ENCODE measurements at places on chromosomes 7 and 10. TPM values are rescaled to one million over a fixed set of nuclear protein-coding genes. Genes with fewer than 3 reads are reported as not detected.

- H3K4me3 ChIP-seq = no peak overlapping the region
- no peak overlapping the region for H3K27ac ChIP-seq
- peaks cover 35% of the 10 kb centered on the region for H3K4me1 ChIP-seq
- H3K27me3 ChIP-seq = no peaks in the 10 kb centered on the region
These were observed 95.2 kb downstream of the PFKFB3 start for GRCh38 chr10:6297951-6298381.

DNA sequence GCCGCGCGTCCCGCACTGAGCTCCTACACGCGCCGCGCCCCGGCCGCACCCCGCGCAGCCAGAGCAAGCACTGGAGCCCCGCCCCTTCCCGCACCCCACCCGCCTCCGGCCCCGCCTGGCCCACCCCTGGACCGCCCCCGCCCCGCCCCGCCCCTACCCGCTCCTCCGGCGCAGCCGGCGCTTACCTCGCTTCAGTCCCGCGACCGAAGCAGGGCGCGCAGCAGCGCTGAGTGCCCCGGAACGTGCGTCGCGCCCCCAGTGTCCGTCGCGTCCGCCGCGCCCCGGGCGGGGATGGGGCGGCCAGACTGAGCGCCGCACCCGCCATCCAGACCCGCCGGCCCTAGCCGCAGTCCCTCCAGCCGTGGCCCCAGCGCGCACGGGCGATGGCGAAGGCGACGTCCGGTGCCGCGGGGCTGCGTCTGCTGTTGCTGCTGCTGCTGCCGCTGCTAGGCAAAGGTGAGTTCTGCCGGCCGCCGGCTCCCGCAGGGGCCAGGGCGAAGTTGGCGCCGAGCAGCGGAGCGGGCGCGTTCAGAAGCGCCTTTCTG, at the start of gene RET:
TSS of gene RET (plus strand) at position 194 of the 545 bp plus-strand sequence. CDS start at position 384, 190 bp downstream.
- H3K27ac ChIP-seq = no peak within 1 kb of the TSS
- H3K4me1 ChIP-seq = peaks cover 19% of the 10 kb centered on the region
- no peak for DNase-seq
- H3K27me3 ChIP-seq = no peaks in the 10 kb centered on the region
- no peaks in the 10 kb centered on the region for H3K36me3 ChIP-seq

GRCh38 chr10:15387021-15387420, 15.9 kb upstream of the FAM171A1 start:
- no peaks in the 10 kb centered on the region for H3K36me3 ChIP-seq
- H3K27me3 ChIP-seq = no peaks in the 10 kb centered on the region
- DNase-seq = no peak
- no peak overlapping the region for H3K27ac ChIP-seq
- peaks cover 7% of the 10 kb centered on the region for H3K4me1 ChIP-seq

Gene MYPN
- total RNA-seq = 0.34 TPM

GRCh38 chr7:91088156-91088555, 176.1 kb upstream of the FZD1 start:
- H3K27ac ChIP-seq = no peak overlapping the region
- H3K27me3 ChIP-seq = no peaks in the 10 kb centered on the region
- DNase-seq = no peak
- H3K4me3 ChIP-seq = no peak overlapping the region
- H3K36me3 ChIP-seq = no peaks in the 10 kb centered on the region

DNA sequence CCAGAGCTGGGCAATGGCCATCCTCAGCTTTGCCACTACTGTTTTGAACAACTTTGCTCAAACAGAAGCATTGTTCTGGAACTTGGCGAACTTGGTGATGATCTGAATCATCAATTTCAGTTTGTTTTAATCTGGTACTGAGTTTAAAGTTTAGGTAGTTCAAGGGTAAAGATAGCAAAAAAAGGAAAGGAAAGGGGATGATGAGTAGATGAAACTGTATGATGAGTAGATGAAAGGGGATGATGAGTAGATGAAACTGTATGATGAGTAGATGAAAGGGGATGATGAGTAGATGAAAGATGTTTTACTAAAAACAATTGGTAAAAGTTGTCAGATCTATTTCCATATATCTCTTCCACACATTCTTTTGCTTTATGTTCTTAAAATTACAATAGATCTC, 737.0 kb downstream of the LRMDA start:
- DNase-seq = no peak
- no peaks in the 10 kb centered on the region for H3K4me1 ChIP-seq
- no peak overlapping the region for H3K27ac ChIP-seq
- no peaks in the 10 kb centered on the region for H3K36me3 ChIP-seq

- H3K27me3 ChIP-seq = no peaks in the 10 kb centered on the region
- no peaks in the 10 kb centered on the region for H3K36me3 ChIP-seq
- H3K27ac ChIP-seq = no peak overlapping the region
These were observed 10.8 kb upstream of the INTS1 start for GRCh38 chr7:1514995-1515401.
